ENCODE measurements at places on chromosomes 7 and 10.

DNA sequence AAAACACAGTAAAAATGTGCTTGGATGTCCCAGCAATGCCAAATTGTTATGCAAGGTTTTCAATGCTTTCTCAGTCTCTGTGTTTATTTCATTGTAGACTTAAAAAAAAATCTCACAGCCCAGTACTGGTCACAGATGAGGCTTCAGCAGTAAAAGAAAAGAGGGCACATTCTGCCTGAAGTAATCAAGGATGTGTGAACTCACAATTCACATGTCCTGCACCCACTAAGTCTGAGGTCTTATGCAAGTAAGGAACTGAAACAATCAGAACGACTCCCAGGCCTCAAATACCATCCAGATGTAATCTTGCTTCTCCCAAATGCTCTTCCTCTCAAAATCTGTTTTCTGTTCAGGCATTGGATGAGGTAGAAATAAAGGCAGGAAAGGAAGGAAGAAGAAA is 33.7 kb downstream of the ADRB1 start:
- no peak for DNase-seq

GRCh38 chr7:113282875-113283274 is 164.5 kb upstream of the SMIM30 start:
- DNase-seq = no peak

GRCh38 chr7:28077616-28078015 is 103.0 kb downstream of the JAZF1 start:
- DNase-seq = no peak

- no peak for DNase-seq
Measured at GRCh38 chr10:78727728-78728127, 341.0 kb upstream of the ZMIZ1 start.

DNA sequence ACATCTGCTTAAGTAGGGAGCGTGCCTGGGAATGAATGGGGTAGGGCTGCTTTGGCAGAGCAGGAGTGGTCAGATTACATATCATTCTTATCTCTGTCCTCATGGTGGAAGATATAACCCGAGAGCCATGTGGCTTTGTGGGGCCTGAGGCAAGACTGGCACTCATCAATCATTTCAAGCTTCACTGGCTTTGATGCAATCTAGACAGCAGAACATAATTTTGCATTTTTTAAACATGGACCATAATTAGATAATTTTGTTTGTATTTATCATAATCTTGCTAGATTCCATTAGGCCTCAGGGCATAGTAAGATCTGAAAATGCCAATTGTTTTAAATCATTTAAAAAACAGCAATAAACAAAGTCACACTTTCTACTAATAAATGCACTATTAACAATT is 480.3 kb downstream of the NXPH1 start:
- no peak for DNase-seq

DNA sequence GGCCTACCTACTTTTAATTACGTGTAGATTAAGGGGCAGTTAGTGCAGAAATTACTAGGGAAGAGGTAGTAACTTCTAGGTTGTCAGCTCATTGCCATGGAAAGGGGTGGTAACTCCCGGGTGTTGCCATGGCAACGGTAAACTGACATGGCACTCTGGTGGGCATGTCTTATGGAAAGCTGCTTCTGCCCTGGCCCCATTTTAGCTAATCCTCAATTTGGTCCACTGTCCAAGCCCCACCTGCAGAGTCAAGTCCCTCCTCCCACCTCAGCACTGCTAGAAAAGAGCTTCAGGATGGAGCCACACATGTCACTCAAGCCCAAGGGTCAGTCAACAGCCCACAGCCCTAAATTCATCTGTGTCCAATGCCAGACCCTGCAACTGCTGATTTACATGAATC is 7.5 kb upstream of the ZKSCAN1 start:
- DNase-seq = no peak

DNA sequence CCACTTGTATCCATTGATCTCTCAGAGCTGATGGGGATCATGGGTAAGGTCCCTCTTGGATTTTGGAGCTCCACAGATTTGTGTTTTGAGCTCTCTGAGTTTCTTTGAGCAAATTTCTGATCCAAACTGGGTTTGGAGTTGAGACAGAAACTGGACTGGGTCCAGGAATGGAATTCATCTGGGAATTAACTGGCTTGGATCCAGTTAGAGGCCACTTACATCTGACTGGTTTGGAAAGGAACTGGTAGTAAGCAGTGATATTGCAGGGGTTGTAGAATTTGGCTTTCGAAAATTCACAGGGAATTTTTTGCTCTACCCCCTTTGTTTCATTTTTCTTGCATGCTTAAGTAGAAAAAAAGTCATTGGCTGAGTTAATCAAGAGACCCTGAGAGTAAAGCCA is 245.6 kb downstream of the SEMA3D start:
- no peak for DNase-seq

DNA sequence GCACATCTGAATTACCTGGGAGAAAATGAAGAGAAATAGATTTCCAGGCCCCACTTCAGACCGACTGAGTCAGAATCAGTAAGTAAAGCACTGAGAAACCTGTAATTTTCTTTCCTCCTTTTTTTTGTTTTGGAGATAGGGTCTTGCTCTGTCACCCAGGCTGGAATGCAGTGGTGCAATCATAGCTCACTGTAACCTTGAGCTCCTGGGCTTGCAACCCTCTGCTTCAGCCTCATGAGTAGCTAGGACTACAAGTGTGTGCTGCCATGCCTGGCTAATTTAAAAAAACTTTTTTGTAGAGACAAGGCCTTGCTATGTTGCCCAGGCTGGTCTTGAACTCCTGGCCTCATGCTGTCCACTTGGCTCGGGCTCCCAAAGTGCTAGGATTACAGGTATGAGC is 260.2 kb downstream of the STK31 start:
- no peak for DNase-seq

- no peak for DNase-seq
Measured at GRCh38 chr10:5611899-5612680, 54.3 kb downstream of the ASB13 start.

DNA sequence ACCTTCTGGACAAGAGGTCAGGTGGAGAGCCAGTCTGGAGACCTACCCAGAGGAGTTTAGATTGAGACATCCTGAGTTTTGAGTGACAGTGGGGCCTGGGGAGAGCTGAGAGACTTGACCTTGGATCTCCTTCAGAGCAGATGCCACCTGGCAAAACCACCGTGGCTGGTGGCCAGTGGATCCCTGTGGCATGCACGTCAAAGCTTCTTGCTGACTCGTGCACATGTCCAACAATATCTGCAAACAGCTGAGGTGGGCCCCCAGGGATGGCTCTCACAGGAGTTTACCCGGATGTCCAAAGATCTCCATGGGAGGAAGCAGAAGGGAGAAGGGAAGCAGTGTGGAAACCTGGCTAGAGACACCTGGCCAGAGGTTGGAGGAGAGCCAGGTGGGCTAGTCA is 230.5 kb downstream of the FANK1 start:
- DNase-seq = no peak

DNA sequence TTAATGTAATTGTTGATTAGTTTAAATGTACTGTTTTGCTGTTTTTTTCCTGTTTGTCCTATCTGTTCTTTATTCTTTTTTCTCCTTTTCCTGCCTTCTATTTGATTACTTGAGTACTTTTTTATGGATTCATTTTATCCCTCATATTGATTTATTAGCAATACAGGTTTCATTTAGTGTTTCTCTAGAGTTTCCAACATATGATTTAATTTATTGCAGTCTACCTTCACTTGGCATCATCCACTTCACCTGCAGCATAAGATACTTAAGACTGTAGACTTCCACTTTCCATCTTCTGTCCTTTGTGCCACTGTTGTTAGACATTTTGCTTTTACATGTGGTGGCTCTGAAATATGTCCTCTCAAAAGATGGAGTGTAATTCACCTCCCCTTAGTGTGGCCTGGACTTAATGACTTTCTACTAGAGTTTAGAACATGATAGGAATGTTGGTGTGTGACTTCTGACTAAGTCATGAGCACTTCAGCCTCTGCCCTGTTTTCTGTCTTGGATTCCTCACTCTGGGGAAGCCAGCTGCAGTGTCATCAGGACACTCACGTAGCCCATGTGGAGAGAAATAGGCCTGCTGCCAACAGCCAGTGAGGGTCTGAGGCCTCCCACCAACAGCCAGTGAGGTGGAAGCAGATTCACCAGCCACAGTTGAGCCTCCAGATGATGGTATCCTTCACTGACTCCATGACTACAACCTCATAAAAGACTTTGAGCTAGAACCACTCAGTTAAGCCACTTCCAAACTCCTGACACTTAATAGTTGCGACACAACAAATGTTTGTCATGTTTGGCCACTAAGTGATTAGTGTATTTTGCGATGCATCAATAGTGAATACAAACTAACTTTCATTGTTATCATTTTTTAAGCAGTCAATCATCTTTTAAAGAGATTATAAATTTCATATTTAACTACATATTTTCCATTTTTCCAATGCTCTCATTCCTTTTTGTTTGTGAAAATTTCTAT is 643.5 kb upstream of the DPP6 start:
- DNase-seq = no peak

DNA sequence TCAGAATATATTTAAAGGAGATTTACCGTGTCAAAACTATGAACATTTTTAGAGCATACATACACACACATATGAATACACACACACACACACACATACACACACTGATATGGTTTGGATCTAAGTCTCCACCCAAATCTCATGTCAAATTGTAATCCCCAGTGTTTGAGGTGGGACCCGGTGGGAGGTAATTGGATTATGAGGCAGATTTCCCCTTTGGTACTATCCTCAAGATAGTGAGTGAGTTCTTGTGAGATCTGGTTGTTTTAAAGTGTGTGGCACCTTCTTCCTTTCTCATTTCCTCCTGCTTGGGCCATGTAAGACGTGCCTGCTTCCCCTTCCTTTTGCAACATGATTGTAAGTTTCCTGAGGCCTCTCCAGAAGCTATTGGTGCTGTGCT is 515.0 kb upstream of the ZMIZ1 start:
- DNase-seq = no peak

DNA sequence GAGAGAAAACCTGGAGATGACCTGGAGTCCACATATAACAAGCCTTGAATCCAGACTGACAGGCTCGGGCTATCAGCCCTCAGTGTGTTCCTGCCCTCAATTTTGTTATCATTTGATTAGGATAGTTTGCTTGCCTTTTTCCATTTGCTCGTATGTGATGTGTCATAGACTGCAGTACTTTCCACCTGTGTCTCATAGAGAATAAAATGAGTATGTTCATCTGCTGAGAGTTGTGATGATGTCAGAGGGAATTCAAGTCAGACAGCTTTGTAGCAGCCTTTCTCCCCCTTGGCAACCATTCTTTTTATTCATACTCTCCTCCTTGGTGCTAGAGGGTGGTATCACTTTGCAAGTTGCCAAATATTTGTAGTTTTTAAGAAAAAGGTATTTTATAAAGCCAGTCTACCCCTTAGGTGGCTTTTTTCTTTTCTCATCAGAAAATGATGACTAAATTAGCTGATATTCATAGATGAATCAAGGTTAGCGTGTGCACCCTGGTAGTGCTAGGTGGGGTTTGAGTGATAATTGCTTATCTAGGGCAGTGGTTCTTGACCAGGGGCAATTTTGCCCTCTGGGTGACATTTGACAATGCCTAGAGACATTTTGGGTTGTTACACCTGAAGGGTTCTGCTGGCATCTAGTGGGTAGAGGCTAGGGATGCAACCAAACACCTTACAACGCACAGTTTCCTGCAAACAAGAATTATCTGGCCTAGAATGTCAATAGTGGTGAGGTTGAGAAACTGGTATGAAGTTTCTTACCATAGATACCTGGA is 5.4 kb downstream of the SGPL1 start:
- peak; percentile 21 for DNase-seq

GRCh38 chr10:46296641-46297141 is 9.9 kb downstream of the ANTXRL start:
- DNase-seq = no peak

DNA sequence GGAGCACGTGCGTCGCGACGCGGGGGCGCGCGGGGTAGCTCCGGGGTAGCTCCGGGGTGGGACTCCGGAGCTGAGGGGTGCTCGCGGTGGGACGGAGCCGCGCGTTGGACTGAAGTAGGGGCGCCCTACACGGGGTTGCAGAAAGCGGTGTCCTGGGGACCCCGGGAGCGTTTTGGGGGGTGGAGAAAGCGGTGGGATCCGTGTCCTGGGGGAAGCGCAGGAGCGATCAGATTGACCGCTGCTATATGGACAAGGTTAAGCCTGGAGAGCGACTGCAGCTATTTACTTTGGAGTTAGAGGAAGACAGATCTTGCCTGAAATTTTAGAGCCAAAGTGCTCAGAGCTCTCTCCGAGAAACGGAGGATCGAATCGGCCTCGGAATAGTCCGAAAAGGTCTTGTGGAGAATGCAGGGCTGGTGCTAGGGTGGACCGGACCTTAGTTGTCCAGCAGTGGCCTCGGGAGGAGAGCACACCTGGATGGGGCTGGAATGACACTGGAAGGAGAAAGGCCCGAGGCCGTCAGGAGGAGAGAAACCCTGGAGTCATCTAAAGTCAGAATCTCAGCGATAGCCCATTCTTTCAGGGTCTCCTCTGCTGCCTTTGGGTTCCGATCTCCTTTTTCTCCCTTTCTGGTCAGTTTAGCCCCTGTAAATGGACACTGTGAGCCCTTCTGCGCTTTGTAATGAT is 564 bp downstream of the PDSS1 start:
- no peak for DNase-seq

- DNase-seq = peak; percentile 74
Measured at GRCh38 chr10:77846718-77847311, 79.7 kb downstream of the DLG5 start.

DNA sequence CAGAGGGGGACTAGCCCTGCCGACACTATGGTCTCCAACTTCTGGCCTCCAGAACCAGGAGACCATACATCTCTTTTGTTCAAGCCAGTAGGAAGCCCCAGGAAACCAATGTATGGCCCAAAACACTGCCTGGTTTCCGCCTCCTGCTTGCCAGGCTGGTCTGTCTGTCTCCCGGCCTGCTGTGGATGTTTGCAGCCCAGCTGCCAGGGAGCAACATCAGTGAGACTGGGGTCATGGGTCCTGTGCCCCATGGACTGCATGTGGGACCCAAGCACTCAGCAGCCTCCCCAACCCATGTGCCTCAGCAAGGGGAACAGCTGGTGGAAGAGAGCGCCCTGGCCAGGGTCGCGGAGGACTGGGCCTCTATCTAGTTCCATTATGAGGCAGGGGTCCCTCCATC is 33.4 kb upstream of the NUB1 start:
- DNase-seq = no peak

DNA sequence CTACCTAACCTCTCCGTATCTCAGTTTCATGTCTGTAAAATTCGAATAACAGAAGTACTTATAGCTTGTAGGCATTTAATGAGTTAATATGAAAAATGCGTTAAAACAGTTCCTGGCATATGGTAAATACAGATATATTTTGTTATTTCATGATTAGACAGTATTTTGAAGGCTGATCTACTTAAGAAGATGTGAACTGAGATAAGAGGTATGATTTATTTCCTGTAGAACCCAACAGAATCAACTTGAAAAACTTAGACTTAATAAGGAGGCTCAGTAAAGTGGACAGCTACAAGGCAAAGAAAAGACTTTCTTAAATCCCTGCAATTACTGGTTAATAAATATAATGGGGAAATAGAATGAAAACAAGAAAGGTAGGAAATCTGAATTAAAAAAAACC is 103.3 kb downstream of the FANK1 start:
- no peak for DNase-seq

GRCh38 chr7:151313857-151314256 is 27.8 kb upstream of the NUB1 start:
- DNase-seq = no peak

GRCh38 chr10:368579-369220 is 233.4 kb downstream of the ZMYND11 start:
- no peak for DNase-seq

All from stimulated activated CD4-positive, alpha-beta T cell treated with anti-CD3 and anti-CD28 coated beads, Interleukin-15, amount 100 ng/mL, for 24 hours (primary cell).